ENCODE measurements at places on chromosomes 2 and 18. TPM values are rescaled to one million over a fixed set of nuclear protein-coding genes. Genes with fewer than 3 reads are reported as not detected.

GRCh38 chr2:189506514-189506976 is 65.3 kb downstream of the WDR75 start:
- no peak for DNase-seq

DNA sequence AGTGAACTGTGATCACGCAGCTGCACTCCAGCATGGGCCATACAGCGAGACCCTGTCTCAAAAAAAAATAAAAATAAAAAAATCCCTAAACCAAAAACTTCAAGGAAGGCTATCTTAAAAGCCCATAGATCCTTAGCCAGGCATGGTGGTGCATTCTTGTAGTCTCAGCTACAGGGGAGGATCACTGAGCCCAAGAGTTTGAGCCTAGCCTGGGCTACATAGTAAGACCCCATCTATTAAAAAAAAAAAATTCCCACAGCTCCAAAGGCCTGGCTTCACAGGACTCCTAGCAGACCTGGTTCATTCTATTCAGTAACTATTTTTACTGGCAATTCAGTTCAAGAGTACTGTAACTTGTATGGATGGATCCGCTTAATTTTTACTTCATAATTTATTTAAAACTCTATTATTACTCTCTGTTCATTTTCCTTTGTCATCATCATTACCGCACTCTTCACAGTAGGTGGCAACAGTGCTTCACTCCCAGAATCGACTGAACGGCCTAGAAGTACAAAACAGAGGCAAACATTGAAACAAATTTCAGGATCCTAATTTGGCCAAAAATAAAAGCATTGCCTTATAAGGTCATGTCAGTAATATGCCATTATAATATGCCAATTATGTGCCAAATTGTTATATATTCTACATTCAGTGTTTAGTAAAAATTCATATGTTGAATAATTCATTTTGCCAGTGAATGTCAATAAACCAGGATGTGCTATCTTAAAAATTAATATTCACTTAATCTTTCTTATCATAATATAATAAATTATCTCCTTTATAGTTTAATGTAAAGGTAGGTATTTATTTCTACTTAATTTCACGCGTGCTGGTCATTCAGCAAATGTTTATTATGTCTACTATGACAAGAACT is 14.3 kb upstream of the STAM2 start:
- DNase-seq = peak; percentile 39

GRCh38 chr18:48122376-48122775 is 191.9 kb upstream of the SMAD2 start:
- DNase-seq = no peak

GRCh38 chr2:207166349-207167098 is 776 bp upstream of the KLF7 start:
- peak; percentile 94 for DNase-seq

GRCh38 chr18:2874765-2875164 is 28.0 kb downstream of the EMILIN2 start:
- peak; percentile 10 for DNase-seq

DNA sequence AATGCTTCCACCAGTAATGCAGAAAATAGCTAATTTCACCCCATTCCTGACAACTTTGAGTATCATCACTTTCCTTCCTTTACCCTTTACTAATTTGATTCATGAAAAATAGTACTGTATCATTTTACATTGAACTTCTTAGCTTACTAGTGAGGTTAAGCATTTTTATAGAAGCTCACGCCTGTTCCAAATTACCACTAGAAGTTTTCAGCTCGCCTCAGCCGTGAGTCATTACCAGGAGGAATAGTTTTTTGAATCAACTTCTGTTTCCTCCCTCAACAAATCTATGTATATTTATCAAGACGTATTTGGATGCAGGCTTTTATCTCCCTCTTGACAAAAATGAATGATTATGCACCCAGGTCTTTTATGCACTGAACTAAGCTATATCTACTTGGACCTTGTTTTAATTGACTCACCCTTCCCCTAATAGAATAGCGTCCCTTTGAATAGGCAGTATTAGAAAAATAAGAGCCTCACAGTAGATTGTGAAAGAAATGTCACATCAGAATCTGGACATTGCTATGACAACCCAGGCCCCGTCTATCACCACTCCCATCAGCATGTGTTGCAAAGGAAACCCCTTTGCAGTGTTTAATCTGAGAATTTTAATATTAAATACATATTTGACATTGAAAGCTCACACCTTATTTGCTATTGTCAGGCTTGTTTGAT is 207.4 kb upstream of the NRP2 start:
- no peak for DNase-seq

GRCh38 chr2:201680743-201681142 is 17.7 kb downstream of the MPP4 start:
- DNase-seq = no peak

DNA sequence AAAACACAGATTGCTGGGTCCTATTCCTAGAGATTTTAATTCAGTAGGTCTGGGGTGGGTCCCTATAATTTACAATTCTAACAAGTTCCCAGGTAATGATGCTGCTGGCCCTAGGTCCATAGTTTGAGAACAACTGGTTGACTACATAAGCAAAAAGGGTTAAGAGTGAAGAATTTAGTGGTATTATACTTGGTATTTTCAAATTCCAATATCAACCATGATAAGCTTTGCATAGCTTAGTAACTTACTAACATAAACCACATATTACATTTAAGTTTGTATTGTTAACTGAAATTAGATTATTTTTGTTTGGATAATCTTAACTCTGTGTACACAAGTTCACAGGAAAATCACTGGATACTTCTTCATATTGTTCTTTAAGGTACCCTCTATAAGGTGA is 862.9 kb upstream of the ACVR2A start:
- no peak for DNase-seq

DNA sequence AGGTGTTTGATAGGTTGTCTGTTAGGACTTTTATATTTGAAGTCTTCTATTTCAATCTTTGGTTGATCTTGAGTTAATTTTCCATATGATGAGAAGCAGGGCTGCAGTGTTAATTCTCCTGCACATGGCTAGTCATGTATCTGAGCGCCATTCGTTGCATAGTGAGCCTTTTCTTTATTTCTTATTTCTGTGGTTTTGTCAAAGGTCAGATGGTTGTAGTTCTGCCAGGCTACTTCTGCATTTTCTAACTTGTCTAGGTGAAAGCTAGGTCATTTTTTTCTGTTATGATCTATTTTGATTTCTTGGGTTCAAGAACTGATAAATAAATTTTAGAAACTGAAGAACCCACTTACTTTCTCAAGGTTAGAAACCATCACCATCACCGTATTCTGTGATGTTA is 56.7 kb downstream of the CCDC74A start:
- DNase-seq = no peak

DNA sequence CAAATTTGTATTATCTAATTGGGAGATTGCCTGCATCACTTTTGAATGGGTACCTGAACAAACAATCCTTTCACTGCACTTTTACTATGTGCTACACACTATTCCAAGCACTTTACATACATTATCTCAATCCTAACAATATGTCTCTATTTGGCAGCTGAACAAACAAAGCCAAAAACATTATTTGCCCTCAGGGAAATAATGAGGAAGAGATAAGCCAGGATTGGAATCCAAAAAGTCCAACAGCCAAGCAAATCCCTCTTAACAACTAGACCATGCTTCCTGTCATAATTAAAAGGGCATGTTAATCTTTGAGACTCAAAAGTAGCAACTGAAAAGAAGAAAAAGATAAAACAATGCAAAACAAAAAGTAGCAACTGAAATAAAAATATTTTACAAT is 32.1 kb downstream of the RPRD1A start:
- DNase-seq = no peak

DNA sequence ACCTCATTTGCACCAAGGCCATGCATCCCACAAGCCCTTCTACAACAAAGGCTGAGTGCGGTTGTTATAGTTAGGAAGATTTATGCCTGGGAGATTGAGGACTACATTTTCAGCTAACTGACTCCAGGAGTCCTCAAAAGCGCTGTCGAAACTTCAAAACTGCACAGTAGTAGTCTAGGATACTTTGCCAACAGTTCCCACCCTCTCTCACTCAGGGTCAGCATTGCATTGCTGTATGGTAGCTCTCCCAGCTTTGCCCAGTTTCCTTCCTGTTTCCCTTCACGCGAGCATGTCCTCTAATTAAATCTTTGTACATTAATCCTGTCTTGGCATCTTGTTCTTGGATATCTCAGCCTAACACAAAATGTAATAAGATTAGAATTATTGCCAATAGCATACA is 420.6 kb upstream of the UBE2E3 start:
- DNase-seq = no peak

- DNase-seq = no peak
These were observed 679 bp upstream of the WDR75 start for GRCh38 chr2:189440644-189440946.

DNA sequence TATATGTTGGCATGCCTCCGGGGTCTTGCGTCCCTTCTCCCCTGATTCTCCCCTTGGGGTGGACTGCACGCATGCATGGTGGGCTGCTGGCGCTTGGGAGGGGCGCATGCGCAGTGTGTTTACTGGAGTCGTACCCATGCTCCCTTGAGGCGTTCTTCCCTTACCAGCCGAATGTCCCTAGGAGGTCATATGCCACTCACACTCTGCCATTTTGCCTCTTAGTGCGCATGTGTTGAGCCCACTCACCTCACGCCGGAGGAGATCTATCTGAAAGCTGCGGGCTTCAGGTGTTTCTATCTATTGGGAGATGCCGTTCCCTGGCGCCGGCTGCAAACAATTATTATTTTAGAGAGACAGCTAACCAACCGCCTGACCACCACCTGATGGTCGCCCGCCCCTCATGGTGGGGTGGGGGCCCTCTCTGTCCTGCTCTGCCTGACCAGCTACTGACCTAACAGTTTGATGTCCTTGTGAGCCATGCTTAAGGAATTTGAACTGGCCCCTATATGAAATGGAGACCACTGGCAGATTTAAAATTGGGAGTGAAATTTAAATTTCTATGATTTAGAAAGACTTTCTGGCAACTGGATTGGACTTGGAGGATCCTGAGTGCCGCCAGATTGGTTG is 179.6 kb downstream of the RNF144A start:
- peak; percentile 39 for DNase-seq

- DNase-seq = no peak
These were observed 44.9 kb downstream of the NRP2 start for GRCh38 chr2:205727174-205727573.

DNA sequence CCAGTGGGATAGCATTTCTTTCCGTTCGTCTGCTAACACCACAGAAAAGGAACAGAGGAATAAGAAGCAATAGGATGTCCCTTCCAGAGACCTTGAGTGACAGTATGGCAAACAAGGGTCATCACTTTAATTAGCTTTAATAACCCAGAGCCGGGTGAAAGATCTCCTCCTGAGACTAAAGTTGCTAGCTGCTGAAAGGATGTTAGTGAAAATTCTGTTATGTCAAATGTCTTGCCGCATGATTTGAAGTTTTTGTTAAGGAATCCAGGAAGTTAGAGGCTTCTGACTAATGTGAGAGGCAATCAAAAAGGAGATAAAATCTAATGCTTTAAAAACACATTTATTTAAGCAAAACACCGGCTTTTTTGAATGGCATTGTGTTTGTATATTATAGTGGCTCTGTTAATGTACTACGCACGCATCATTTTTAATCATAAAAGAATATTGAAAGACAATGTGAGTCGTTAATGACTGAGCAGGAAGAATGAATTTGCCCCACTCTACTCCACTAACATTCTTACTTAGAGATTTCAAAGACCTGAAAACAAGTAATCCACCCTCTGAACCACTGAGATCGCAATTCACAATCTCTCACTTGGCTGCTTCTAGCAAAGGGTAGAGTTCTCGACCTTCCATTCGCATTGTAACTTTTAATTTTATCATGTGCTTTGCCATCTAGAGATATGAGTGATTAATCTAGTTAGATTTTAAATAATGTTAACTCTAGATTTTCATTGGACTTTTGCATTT is 536.6 kb downstream of the LRRTM4 start:
- DNase-seq = no peak

DNA sequence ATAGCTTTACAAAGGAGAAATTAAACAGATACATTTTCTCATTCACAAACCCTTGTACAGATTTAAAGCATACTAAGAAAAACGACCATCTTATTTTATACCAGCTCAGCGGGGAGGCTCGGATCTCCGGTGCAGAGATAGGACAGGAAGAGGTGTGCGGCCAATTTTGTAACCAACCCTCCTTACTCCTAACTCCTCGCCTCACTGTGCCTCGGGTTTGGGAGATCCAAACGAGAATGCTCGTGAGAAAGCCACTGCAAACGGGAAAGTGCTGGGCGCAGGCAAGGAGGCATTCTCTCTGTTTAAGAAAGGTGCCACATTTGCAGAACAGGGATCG is 1.2 kb downstream of the KDSR start:
- no peak for DNase-seq

DNA sequence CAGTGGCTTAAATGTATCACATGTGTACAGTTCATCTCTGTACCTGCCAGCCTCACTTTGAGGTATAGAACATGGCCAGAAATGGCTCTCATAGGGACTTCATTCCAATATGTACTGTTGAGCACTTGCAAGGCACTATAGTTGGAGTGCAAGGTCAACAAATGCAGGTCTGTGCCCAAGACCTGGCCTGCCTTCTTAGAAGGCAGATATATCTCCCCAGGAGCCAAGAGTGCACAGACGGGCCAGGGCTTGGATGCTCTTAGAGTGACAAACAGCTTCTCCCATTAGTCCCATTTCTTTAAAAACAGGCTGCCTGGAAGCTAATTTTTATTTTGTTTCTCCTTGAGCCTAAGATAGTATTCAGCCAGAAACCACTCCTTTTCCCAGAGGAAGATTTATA is 7.3 kb downstream of the TEX261 start:
- DNase-seq = no peak

DNA sequence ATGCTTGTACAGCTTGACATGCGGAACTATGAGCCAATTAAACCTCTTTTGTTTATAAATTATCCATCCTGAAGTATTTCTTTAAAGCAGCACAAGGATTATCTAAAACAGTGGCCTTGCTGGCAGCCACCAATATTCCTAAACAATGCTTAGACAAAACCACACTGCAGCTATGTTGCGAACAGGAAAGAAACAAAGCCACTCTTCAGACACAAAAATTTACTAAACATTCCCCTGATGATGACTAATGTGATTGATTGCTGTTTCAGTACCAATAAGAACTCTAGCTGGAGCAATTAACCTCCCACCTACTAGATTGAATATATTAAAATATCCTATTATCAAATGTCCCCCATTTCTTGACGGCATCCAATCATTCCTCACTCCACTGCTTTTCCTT is 325.8 kb upstream of the REG3G start:
- no peak for DNase-seq

DNAH7 gene
- total RNA-seq = 33.5 TPM

ZNF513 gene
- 14.8 TPM for total RNA-seq

STON1 gene
- 13.2 TPM for total RNA-seq

LBH gene
- total RNA-seq = 270 TPM

SLC23A3 gene
- total RNA-seq = 6.3 TPM

OSBPL6 gene
- 5.2 TPM for total RNA-seq

SCN9A gene
- 8.5 TPM for total RNA-seq
